ENCODE measurements at places on chromosomes 11 and 22.

GRCh38 chr11:111723595-111723994 is 42.6 kb downstream of the PPP2R1B start:
- DNase-seq = no peak

DNA sequence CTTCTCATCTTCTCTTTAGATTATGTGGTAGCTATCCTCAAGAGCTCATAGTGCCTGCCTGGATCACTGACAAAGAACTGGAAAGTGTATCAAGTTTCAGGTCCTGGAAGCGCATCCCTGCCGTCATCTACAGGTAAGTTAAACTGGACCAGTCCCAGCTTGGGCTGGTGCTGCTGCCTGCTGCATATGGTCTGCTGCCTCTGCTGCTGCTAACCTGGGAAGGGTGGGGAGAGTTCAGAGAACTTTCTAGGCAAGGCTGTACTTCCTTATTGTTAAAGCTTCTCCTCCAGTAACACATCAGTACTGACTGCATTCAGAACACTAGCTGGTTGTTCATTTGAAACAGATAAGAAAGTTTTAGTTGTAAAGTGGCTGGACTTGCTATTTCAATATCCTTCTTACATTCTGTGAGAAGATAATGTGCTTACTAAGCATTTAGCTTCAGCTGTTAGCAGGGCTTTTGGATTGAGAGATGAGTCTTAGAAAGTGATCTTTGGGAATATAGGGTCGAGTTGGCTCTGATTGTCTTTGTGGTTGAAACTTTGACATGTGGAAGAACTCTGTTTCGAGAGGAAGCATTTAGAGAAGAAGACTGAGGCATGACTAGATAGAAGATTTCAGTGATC is 77.3 kb upstream of the HORMAD2 start:
- DNase-seq = no peak

DNA sequence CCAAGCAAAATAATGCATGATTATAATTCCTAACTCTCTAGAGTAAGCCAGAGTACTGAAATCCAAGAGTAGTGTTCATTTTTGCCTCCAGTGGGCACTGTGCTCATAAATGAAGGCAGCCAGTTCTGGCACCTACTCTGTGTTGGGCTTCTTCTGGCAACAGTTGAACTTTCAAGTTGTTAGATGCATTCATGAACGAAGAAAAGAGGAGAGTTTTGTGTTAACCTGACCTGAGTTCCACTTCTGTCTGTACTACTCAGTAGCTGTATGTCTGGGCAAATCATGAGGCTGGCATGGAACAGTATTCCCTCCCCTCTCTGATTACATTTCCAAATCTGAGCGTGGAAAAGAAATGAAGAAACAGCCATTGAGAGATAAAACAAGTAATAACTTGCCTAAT is 20.3 kb upstream of the TENM4 start:
- DNase-seq = no peak

DNA sequence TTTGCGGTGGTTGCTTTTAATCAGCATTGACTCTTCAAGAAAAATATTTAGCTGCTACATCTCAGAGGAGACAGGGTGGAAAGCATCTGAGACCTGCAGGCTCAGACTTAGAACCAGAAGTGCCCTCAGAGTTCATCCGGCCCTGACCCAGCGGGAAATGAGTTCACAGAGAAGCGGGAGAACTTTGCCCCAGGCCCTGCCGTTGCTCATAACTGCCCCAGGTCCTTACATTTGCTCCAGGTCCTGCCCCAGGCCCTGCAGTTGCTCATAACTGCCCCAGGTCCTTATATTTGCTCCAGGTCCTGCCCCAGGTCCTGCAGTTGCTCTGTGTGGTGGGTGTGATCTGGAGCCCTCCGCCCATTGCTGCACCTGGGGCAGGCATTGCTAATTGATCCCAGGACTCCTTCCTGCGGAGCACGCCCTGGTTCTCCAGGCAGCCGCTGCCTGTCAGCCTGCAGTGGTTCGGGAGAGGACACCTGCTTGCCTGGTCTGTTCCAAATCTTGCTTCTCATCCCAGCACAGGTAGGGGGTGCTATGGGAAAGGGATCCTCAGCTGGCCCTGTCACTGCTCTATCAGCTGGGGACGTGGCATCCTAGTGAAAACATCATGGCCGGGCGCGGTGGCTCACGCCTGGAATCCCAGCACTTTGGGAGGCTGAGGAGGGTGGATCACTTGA is 58.1 kb upstream of the PPP6R3 start:
- DNase-seq = no peak

GRCh38 chr11:11857769-11858168 is 16.0 kb downstream of the USP47 start:
- DNase-seq = no peak

DNA sequence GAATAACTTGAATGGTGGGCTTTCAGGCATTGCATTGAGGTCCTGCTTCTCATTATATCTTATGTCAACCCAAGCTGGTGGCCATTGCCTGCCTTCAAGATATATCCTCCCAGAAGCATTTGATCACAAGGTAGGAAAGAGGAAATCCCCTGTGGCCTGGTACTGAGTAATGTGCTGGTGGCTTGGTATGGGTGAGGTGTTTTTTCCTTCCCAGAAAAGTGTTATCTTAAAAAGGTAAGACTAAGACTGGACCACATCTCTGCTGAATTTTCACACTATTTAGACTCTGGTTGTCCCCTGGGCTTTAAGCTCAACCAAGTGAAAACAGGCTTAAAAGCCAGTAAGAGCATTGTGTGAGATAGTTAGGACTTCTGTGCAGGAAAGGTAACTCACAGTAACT is 3.7 kb downstream of the INSC start:
- DNase-seq = no peak

DNA sequence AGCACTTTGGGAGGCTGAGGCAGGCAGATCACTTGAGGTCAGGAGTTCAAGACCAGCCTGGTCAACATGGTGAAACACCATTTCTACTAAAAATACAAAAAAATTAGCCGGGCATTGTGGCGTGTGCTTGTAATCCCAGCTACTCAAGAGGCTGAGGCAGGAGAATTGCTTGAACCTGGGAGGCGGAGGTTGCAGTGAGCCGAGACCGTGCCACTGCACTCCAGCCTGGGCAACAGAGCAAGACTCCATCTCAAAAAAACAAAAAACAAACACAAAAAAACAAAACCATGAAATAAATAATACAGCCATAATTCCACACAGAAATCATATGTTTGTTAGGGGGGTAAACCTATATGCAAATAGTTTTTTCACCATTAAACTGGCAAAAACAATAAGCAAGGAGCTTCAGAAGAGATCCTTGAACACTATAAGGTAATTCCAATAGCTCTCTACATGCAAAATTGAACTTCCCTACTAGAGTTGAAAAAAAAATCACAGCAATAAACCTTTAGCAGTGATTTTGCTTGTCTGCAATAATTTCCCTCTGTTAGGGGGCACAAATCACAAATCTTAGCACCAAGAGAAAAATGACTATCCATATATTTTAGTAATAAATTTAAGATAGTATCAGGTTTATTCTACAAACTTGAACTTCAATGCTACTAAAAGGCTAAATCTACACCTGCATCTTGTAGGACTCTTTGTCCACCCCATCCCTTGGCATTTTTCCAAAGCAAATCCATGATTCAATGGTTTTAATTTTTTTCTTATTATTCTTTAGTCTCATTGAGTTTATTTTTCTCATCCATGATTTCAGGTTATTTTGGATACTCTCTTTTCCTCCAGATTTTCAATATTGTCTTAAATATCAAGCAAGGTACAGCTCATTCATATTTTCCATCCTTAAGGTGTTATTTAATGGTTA is 3.9 kb downstream of the CSTF3 start:
- DNase-seq = no peak

- no peak for DNase-seq
Observed at GRCh38 chr11:61969391-61969758, 1.9 kb upstream of the FTH1 start.

- no peak for DNase-seq
Observed at GRCh38 chr11:119878990-119879389, 150.0 kb upstream of the NECTIN1 start.

GRCh38 chr22:49040754-49041467 is 786.8 kb downstream of the BRD1 start:
- DNase-seq = no peak

GRCh38 chr11:27233654-27234042 is 129.4 kb downstream of the CCDC34 start:
- no peak for DNase-seq

DNA sequence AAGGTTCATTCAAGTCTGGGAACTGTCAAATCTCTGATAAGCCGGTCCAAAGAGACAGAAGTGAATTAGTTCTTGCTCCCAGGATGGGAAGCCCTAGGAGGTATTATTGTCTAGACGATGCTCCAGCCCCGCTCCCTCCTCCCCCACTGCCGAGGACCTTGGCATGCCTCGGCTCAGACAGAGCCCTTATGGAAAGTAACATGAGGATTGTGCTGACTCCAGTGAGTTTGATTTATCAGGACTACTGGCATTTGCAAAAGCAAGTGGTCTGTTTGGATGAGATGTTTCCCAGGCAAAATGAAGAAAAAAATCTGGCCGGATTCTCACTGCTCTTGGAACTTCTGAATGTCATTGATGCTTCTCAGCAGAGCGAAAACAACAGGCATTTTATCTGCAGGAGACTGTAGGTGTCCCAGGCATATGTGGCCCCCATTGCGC is 341.0 kb downstream of the ETS1 start:
- no peak for DNase-seq

GRCh38 chr11:111186308-111186915 is 59.1 kb upstream of the POU2AF2 start:
- DNase-seq = no peak

DNA sequence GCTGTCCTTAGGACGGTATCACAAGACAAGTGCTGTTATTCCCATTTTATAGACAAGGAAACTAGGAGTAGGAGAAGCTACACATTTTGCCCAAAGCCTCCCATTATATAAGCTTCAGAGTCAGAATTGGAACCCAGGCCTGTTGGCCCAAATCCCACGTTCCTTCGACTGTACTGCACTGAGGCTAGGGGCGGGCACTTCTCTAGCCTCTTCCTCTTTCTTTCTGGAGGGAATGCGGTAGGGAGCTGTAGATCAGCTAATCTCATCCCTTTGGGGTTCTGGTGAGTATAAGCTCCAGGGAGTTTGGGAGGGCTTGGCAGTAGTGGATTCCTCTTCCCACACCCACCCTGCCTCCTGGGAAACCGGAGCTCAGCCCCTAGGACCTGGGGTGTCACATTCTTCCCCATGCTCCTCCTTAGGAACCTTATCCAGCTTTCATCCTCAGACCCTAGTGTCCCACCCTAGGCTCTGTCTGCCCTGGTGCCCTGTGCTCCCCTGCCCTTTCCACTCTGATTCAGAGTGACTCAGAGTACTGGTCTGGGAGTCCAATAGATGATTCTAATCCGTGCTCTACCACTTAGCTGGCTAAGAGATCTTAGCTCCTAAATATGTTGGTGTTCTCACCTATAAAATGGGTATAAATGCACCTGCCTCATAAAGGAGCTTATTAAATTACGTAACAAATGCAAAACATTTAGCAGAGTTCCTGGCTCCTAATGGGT is 29.3 kb downstream of the PHLDB1 start:
- DNase-seq = no peak

DNA sequence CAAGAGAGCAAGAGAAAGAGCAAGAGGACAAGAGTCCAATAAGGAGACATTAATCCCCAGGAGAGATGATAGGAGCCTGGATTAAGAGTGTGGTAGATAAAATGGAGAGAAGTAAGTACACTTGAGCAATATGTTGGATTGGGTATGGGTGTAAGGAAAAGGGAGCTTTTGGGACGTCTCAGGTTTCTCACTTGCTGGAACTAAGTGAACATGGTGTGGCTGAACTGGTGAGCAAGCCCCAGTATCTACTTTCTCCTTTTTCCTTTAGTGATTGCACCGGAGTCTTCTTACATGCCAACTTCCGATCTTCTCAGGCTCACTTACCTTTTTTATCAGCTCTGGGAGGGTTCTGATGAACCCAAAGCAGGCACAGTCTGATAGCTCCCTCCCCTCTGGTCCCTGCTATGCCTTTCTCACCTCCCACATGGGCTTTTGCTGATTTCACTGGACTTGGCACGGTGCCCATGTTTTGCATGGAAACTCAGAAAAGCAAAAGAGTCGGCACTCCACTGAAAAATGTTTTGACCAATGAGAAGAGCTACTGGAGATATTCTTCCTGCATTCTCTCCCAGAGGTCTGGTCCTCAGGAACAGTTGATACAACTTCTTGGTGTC is 14.5 kb upstream of the APLNR start:
- no peak for DNase-seq

DNA sequence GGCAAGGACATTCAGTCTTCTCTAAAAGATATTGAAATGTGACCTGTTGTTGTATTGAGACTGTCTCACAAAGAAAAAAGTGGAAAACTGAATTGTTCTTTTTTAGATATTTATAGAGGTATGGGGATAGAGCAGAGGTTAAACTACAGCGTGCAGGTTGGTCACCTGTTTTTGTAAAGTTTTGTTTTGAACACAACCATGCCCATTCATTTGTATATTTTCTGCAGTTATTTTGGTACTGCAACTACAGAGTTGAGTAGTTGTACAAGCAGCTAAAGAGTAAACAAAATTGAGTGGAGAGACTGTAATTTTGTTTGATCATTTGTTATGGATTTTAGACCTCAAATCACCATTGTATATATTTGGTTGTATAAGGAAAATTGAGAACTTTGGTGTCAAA is 11.3 kb downstream of the EED start:
- DNase-seq = no peak

DNA sequence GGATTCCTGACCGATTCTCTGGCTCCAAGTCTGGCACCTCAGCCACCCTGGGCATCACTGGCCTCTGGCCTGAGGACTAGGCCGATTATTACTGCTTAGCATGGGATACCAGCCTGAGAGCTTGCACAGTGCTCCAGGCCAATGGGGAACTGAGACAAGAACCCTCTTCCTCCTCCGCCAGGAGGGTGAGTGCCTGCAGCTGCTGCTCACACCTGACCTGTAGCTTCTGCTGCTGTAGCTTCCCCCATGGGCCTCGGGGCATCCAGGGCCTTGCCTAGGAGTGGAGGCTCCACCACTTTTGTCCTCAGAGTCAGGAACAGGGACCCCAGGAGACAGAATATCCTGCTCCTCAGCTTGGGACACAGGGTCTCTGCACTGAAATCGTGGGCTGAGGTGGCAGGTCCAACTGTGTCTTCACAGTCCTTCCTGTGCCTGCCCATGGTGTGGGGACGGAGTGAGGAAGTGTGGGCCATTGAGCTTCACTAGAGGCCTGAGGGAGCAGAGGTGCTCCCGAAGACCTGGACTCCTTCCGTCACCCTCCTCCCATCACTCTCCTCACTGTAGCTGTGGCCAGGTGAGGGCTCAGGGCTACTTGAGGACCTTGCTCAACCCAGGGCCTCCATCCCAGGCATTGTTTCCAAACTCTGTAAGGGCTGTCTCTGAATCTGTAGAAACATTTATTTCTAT is 103.8 kb downstream of the ZNF280B start:
- DNase-seq = no peak

GRCh38 chr11:76807206-76807875 is 24.2 kb downstream of the TSKU start:
- peak; percentile 45 for DNase-seq

GRCh38 chr11:101617735-101618332 is 34.0 kb upstream of the TRPC6 start:
- no peak for DNase-seq

DNA sequence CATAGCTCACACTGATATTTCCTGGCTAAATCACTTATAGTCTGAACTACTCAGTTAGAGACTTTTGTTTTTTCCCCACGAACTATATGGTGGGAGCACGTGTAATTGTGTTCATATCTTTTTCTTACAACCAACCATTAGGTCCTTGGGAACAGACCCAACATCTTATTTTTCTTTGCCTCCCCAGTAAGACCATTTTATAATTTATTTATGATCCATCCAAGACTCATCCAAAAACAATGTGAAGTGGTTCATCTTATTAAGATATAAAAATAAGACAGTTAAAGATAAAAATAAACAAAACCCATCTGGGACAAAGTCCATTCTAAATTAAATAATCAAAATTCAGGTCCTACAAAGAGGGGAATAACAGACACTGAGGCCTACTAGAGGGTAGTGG is 90.8 kb downstream of the FAM168A start:
- no peak for DNase-seq
